ENCODE measurements at places on chromosomes 3 and 15.

- no peak for DNase-seq
These were observed 41.1 kb downstream of the LIMD1 start for GRCh38 chr3:45635475-45636256.

DNA sequence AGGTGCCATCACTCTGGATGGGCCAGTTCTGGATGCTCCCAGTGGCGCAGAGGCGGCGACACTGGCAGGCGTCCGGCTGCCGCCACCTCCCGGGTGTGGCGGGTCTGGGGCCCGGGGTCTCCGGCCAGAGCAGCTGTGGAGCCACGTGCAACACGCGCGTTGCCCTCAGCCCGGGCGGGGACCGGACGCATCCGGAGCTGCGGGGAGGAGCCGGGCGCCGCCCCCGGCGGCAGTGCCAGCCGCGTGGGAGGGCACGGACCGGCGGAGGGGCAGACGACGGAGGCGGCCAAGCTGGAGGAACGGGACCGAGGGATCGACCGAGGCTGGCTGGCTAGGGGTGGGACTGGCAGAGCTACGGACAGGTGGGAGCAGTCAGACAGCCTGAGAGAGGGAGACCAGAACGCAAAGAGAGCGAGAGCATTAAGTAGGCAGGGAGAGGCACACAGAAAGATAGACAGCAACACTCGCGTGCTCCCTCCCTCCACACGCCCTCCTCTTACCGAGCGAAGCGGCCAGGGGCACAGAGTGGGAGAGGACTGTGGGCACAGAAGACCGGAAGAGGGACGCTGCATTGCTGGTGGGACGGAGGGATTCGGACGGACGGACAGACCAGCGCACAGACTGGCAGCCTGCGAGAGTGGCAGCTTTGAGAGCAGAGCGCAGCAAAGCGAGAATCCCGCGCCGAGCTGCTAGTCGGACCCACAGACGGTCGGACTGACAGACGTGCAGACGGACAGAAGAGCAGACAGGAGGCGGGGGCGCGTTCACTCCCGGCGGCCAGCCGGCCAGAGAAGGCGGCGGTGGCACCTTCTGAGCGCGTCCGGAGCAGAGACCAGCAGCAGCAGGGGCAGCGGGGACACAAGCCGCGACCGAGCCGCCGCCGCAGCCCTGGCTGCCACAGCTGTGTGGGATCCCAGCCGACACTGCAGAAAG lies at the start of gene ARPP21:
Gene ARPP21, plus strand, starts transcription at position 272 of the 933 bp plus-strand sequence. CDS start 42,227 bp downstream, outside the sequence.
- DNase-seq: no peak

DNA sequence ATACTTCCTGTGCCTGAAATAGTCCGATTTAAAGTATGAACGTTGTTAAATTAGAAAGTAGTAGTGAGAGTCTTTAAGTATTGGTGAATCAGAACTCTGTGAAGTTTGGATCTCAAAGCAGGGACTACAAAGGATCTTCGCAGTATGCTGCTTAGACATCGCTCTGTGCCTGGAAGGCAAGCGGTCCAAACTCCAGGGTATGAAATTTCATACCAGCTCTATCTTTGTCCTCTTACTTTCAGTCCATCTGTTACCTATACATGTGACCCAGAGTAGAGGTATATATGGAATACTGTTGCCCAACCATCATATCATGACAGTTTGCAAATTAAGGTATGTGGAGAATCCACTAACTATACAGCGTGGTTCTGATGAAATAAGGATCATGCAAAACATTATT lies 34.5 kb downstream of the VPS8 start:
- no peak for DNase-seq

GRCh38 chr3:72661115-72661457 lies 187.2 kb downstream of the SHQ1 start:
- DNase-seq: no peak

DNA sequence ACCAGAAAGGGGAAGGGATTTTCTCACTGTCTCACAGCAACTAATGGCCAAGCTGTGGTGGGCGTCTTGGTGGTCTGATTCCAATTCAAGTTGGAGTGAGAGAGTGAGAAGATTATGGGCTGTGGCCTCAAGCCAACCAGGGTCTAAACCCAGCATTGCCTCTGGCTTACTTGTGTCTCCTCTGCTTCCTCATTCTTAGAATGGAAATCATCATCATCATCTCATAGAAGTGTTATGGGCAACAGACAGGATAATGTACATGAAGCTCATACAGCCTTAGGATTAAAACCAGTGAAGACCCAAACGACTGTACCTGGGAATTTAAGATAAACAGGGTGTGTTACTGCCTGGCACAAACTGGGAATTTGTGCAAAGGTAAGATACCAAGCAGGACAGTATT lies 29.1 kb upstream of the IREB2 start:
- no peak for DNase-seq

- no peak for DNase-seq
These were observed 58.8 kb upstream of the FAM3D start for GRCh38 chr3:58725326-58725853.

DNA sequence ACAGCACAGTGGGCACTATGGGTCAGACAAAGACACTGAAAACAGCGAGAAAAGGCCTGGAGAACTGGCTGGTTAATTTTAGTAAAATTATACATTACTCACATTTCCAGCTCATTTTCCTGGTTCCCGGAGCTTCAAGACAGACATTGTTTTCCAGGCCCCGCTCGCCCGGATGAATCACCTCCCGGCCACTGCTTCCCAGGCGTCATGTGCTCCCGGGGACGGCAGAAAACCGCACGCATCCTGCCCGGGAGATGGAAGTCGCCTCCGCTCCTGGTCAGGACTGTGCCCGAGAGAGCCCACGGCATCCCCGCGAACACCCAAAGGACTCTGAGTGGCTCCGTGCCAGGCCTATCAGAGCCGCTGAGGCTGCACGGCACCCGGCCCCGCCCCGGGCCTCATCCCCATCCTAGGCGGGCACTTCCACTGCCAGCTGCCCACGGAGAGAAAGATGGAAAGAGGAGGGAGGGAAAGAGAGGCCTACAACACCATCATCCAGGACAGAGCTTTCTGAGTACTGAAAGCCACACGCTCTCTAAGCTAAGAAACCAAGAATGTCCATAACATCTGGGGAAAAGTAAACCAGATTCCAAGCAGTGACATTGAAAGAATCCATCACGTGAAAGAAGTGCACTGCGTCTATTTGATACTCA lies 75.1 kb downstream of the VGLL4 start:
- DNase-seq: no peak

DNA sequence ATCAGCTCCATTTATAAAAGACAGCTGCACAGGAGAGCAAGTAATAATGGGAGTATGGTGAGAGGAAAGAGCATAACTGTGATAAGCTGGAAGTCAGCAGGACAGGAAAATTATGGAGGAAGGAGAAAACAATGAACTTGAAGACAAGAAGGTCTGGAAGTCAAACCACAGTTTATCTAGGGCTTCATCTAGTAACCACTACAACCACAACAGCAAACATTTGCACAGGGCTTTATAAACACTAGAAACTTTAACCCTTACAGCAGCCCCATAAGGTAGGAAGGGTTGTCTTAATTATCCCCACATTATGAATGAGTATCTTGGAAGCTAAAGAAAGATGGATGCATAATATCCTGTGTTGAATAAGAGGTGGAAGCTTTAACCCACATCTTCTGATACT lies 820.8 kb downstream of the IGSF11 start:
- DNase-seq: no peak

GRCh38 chr15:70196372-70197316 lies 98.9 kb upstream of the TLE3 start:
- DNase-seq: no peak

GRCh38 chr3:20141851-20142250 lies 44.2 kb downstream of the SGO1 start:
- no peak for DNase-seq

- DNase-seq: no peak
These were observed 296.6 kb upstream of the CDIN1 start for GRCh38 chr15:36282821-36283220.

DNA sequence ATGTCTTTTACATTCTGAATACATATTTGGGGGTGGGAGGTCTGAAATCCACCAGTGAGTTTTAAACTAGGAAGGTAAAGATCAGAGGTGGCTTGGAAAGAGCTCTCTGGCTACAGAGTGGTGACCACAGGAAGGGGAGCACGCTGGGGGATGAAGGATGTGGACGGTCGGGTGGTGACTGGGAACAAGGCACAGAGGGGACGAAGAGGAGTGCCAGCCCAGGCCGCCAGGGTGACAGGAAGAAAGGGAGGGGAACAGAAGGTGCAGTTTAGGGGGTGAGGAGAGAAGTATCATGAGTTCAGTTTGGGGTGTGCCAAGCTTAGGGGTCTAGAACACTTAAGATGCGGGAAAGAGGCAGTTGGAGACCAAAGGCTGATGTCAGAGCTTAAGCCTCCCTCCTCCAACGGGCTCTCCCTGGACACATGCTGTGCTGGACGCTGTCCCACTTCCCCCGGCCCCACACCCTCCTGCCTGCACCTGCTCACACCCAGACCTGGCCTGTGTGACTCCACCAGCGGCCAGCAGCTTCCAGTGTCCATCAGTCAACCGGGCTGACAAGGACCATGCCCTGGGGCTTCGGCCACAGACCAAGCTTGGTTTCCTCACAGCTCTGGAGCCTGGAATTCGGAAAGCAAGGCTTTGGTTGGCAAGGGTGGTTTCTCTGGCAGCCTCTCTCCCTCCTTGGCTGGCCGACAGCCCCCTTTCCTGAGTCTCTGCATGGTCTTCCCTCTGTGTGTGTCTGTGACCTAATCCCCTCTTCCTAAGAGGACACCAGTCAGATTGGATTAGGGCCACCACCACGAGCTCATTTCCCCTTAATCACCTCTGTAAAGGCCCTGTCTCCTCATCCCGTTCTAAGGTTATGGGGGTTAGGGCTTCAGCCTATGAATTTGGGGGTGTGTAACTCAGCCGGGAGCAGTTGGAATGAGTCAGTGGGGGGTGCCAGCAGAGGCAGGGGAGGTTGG lies 120.4 kb upstream of the IQSEC1 start:
- DNase-seq: no peak

DNA sequence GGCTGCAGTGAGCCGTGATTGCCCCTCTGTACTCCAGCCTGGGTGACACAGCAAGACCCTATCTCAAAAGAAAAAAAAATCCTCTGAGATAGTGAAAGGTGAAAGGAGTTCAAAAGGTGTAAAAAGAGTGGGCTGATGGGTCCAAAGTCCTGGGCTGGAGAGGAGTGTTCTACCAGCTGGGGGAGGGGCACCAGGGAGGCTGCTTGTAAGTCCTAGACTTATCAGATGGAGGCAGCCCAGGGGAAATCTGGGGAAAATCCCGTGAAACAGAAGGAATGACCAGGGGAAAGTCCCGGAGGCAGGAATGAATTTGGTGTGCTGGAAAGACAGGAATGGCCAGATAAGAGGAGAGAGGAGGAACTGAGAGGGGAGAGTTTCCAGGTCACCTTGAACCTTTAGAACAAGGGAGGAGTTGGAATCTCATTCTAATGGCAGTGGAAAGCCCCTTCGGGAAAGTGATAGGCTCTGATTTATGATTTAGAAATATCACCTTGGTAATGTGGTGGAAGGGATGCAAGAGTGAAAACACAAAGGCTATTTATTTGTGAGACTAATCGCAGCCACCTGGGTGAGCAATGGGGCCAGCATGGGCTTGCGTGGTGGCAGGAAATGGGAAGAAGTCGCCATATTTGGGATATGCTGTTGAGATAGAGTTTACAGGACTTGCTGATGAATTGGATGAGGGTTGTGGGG lies 23.4 kb upstream of the PPP4R2 start:
- DNase-seq: no peak
